ENCODE measurements at places on chromosomes 3 and 15.

DNA sequence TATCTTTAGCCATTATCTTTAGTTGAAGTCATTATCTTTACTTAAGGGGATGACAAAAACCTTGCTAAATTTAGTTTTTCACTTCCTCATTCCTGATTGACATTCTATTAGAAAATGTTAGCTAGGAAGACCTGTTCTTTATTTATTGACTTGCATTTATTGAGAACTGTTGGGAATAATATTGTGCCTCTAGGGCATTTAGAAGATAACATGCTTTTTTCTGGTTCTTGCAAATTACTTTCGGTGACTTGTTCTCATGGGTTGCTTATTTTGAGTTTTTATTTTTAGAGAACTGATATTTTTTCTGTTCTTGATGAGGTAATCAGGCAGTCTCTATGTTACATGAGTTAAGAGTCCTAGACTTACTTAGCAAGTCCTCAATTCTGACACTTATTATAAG lies 48.3 kb upstream of the CTDSPL start:
- DNase-seq: no peak

- no peak for DNase-seq
Observed at GRCh38 chr3:115688418-115688817, 65.1 kb downstream of the GAP43 start.

DNA sequence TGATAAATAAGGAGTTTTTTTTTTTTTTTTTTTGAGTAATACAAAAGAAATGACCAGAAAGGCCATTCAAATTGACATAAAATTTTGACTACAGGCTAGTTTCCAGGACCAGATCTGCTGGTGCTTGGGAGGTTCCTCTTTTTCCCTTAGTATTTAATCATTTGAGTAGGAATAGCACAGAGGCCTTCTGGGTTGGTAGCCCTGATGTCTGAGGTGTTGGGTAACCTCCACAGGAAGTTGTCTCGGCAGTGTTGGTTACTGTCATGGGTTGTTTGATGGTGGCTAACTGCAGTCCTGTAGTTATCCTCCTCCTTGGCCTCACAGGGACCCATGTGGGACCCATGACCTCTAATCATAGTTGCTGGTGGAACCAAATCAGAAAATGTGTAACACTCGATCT lies 91.1 kb downstream of the USP13 start:
- DNase-seq: no peak

DNA sequence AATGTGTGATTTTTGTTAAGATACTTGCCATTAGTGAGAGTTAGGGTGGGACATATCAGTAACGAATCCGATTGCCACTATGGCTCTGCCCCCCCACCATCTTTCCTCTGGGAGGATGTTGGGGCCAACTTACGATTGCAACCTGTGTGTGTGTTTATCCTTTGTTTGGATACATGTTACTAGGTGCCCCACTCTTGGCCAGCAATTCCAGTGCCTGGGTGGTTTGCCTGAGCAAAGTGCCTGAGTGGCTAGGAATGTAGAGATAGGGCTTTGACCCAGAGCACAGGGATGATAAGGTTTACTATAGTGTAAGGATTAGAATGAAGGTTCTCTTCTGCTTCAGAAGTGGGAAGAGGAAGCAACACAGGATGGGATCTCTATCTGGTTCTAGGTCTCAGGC lies 231.8 kb downstream of the TP63 start:
- DNase-seq: no peak

- DNase-seq: no peak
Observed at GRCh38 chr15:74173380-74174218, at the start of gene ISLR. TSS of gene ISLR (plus strand) at chr15:74173710. CDS start at chr15:74174859, 1,149 bp downstream.

Measured in frontal cortex (tissue), 4 donors.